ENCODE measurements at places on chromosomes 3 and 15.

GRCh38 chr15:40869686-40870085 is 4.3 kb downstream of the RHOV start:
- no peak for DNase-seq

DNA sequence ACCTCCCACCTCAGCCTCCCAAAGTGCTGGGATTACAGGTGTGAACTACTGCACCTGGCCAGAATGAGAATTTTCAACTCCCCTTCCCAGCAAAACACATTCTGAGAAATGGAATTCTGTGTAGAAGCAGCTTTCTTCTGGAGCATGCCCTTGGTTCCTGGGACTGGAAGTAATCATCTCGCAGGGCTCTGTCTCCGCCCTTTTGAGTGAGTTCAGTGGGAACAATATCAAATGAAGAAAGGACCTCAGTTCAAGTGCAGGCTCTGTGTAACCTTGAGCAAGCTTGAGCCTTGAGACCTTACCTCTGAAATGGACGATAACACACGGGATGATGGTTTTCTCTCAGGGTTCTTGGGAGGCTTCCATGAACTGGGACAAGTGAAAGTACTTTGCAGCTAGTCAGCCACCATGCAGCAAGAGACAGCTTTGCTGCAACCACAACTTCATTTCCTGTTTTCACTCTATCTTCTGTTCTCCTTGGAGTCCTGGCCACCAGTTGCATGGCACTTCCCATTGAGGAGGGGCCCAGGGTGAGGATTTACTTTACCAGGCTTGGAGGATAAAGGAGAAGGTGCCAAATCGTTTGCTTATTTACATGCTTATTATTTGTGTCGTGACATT is 35.7 kb upstream of the IGF1R start:
- no peak for DNase-seq

DNA sequence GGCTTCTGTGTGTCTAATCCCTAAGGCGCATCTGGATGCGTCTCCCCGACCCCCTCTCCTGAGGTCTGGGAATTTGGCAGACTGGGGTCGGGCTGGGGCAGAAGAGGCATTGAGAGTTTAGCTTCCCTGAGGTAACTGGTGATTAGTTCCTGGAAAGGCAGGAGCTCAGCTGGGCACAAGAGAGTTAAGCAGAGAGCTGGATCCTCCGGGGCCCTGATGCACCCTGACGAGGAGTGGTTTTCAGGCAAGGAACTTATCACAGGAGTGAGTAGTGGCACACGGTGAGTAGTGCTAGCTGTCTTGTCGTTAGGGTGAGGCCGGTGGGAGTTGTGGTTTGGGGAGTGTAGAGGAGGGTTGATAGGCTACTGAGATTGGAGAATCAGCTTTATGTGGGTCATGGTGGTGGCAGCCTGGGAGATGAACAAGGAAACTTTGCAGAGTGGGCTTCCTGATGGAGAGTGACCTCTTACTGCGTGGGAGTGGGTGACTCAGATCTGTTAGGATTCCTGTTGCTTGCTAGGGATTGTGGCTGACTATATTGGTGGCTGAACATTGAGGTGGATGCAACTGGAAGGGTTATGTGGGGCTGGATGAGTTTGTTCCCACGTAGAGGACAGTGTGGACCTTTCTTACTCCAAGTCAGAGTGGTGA is 897 bp downstream of the RAD54L2 start:
- DNase-seq: no peak

- DNase-seq: no peak
Measured at GRCh38 chr15:52246686-52247431, 48.7 kb downstream of the MYO5C start.

GRCh38 chr15:95353512-95353911 is 977.0 kb upstream of the NR2F2 start:
- DNase-seq: no peak

DNA sequence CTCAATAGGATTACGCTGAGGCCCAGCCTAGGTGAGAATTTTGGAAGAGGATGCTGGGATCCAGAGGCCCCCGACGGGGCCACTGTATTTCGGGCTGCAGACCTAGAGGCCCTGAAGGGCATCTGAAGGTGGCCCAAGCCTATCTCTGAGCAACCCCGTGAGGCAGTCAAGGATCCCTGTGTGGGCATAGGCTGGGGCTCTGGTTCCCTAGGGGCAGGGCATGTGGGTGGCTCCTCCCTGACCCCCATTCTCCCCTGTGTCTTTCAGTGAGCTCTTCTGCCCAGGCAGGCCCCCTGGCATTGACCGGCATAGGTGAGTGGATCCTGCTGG is 216.0 kb downstream of the SNRPN start:
- DNase-seq: no peak

DNA sequence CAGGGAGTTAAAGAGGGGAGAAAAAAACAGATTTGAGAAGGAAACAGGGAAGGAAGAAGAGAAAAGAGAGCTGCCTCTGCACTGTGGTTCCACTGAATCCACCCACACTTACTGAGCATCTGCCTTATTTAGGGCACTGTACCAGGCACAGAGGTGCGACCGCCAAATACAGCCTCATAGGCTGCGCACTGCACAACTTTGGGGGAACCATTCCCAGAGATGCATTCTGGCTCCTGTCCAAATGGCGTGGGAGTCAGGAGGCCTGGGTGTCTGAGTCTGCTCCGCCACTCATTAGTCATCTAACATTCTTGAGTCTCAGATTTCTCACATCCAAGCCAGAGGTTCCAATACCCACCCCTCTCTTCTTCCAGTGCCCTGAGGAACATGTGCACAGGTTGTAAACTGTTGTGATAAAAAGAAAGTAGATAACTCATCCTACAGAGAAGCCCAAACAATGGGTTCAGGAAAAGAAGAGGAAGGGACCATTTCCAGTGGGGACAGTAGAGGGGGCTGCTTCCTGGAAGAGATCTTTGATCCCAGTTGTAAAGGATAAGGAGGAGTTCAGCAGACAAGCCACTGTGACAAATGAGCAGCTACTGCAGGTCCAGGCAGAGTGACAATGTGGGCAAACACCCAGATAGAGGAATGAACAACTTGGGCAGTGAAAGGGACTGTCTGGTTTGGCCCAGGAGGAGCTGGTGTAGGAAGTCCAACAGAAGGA is 254.6 kb downstream of the UACA start:
- peak; percentile 72 for DNase-seq

- DNase-seq: no peak
Measured at GRCh38 chr15:85973584-85974347, 105.9 kb upstream of the AGBL1 start.

GRCh38 chr3:1404270-1404962 is 311.6 kb downstream of the CNTN6 start:
- no peak for DNase-seq

DNA sequence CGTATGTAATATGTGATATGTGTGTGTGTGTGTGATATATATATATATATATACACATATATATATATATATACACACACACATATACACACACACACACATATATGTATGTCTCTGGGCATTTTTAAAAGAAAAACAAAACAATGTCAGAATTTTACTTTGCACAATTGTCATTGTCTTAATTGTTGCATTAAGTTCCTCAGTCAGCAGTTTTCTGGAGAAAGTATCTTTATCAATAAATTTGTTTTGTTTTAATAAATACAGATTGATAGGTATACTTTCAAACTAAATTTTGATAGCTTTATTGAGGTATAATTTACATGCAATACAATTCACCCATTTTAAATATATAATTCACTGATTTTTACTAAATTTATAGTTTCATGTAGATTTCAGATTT is 62.9 kb upstream of the SENP5 start:
- DNase-seq: no peak

GRCh38 chr15:90414408-90415028 is 26.5 kb downstream of the IQGAP1 start:
- no peak for DNase-seq

DNA sequence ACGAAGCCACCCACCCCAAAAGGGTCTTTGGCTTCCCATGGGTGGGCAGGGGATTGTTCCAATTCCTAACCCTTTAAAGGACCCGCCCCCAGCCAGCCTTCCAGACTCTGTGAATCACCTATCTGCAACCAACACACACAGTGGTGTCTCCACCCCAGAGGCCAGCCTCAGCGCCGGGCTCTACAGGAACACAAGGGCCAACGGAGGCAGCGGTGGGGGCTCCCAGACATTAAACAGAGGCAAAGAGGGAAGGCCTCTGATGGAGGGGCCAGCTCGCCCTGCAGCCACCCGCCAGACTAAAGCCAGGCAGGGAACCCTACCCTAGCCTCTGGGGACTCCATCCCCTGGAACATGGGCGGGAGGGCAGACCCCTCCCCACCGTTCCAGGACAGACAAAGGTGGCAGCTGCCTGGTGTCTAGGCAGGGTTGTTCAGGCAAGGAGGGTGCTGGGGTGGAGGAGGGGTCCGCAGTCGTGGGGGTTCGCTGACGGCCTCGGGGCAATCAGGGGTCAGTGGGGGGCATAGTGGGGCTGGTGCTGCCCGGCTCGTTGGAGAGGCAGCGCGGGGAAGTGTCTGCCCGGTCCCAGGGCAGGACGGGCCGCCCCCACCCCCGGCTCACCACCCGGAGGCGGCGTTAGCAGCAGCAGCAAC is 448 bp downstream of the SHISA5 start:
- DNase-seq: no peak

DNA sequence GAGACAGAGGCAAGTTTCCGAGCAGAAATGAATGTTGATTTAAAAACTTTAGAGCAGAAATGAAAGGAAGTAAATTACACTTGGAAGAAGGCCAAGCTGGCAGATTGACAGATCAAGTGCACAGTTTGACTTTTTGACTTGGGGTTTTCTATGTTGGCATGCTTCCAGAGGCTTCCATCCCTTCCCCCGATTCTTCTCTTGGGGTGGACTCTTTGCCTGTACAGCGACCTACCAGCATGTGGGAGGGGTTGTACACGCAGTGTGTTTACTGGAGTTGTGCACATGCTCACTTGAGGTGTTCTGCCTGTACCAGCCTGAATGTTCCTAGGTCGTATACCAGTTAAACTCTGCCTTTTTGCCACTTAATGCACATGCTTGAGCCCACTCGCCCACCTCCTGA is 701.5 kb upstream of the GBE1 start:
- DNase-seq: no peak

- DNase-seq: no peak
Measured at GRCh38 chr3:160564949-160565441, 376 bp downstream of the KPNA4 start.

GRCh38 chr3:52248165-52248541 is 2.6 kb downstream of the PPM1M start:
- no peak for DNase-seq

GRCh38 chr3:171441381-171441780 is 18.8 kb downstream of the TNIK start:
- DNase-seq: no peak

DNA sequence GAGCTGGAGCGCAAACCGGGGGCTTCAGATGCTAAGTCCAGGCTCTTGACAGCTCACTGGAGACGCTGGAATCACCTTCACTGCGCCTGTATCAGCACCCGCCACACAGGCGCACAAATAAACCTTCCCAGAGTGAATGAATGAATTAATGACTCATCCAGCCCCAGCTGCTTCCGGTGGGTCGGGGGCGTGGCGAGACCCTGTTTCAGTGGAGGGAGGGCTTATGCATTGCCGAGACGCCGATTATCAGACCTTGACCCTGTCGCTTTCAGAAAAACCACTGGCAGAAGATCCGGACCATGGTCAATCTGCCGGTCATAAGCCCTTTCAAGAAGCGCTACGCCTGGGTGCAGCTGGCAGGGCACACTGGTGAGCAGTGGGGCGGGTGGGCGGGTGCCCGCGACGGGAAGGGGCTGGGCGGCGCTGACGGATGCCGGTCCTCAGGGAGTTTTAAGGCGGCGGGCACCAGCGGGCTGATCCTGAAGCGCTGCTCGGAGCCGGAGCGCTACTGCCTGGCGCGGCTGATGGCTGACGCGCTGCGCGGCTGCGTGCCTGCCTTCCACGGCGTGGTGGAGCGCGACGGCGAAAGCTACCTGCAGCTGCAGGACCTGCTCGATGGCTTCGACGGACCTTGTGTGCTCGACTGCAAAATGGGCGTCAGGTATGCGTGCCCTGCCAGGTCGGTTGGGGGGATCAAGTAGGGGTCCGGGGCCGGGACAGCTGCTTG is 7.7 kb downstream of the ITPKA start:
- DNase-seq: no peak

- no peak for DNase-seq
Measured at GRCh38 chr3:177830411-177830849, 633.1 kb upstream of the TBL1XR1 start.

DNA sequence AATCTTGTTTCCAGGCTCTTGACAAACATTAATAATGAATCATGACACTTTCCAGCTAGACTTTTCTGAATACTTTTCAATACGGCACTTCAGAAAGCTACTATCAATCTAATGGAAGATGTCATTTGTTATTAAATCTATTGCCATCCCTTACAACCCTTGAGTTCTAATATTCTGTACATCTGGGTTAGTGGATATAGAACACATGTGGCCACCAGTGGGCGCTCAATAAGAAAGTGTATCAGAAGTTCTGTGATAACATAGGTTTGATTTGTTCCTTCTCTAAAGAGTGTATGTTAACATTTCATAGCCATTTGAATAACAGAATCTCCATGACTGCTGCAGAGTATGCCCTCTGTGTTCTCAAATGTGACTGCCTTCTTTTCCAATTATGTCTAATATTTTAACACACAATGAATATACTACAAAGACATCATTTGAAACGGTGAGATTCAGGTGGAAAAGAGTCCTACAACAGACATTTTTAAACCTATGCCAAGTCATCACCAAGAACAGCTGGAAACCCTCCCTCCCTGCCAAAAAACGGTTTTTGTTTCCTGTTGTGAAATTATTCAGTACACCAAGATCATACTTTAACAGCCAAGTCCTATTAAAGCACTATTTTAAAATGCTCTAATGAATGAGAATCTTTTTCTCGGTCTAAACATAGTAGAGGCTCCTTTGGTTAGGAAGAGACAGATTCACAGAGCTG is 22.2 kb downstream of the ALDH1A2 start:
- peak; percentile 12 for DNase-seq

- DNase-seq: no peak
Measured at GRCh38 chr3:134937256-134938028, 142.4 kb downstream of the EPHB1 start.

- DNase-seq: no peak
Measured at GRCh38 chr3:8458238-8458661, 43.4 kb upstream of the LMCD1 start.

DNA sequence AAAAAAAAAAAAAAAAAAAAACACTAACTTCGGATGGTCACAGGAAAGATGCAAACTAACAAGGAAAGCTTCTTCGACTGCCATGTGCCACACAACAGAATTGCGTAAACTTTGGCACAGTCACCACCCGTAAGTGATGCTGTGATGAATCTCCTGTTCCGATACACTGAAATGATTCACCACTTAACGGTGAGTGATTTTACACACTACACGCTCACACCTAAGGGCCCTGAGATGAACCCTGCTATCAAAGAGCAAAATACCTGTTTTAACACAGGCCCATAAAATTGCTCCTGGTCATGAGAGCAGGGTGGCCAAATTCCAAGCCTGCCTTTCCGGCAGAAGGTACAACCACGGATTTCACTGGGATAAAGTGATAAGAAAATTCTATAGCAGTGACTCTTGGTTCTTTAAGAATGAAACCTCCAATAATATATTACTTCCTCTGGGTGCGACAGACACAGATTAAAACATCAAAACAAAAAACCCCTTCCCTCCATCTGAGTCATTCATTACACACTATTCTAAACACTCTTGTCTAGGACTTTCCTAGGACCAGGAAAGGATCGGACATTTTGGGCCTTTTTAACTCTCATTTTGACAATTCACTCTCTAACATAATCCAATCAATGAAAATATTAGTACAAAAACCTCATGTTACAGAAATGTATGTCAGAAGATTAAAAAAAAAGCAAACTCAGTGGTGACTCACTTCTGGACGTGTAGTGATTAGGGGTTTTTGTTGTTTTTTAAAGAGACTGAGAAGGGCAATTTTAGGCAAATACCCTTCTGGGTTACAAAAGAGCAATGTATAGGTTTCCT is 28.3 kb downstream of the LRIG1 start:
- no peak for DNase-seq

GRCh38 chr3:183591881-183592521 is 36.5 kb upstream of the KLHL6 start:
- DNase-seq: no peak

Data from Panc1 (cell line).